ENCODE measurements at places on chromosomes 1 and 21. TPM values are rescaled to one million over a fixed set of nuclear protein-coding genes. Genes with fewer than 3 reads are reported as not detected.

- DNase-seq = no peak
These were observed 20.7 kb downstream of the BACE2 start for GRCh38 chr21:41188486-41189149.

- no peak for DNase-seq
These were observed 12.3 kb upstream of the NPHP4 start for GRCh38 chr1:6004412-6005123.

GRCh38 chr1:117049857-117050256 lies 10.3 kb upstream of the TTF2 start:
- DNase-seq = no peak

DNA sequence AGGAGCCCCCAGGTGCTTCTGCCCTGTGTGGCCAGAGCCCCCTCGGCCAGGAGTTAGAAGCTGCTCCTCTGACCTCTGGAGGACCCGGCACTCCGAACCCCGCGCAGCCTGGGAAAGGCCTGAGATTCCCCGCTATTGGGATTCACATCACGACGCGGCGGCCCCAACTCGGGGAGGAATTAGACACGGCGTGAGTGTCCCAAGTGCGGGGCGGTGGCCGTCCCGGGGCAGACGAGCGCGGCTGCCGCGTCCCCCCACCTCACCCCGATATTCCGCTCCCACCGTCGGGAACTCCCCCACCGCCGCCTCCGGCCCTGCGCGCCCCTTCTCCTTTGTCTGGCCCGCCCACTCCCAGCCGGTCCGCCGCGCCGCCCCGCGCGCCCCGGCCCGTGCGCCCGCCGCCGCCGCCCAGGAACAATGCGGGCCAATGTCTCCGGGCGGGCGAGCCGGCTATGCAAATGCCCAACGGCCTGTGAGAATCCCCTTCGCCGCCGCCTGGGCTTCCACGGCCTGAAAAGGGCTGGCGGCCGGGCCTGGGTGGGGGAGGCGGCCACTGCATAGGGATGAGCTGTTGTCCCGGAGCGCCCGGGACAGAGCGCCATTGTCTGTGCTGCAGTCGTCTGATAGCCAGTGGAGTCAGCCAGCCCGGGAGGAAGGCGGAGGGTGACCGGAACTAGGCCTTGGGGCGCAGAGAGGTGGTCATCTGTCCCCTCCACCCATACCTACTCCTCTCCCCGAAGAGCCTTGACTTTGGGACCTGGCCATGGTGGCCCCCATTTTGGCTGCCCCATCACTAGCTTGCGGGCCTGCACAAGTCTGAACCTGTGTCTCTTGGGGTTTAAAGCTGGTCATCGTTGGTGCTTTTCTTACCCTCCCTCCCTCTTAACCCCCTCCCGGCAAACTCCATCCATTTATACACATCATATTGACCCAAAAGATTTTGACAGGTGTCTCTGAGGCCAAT lies 19.4 kb downstream of the RHBG start:
- DNase-seq = no peak

- DNase-seq = no peak
These were observed 45.0 kb upstream of the ADARB1 start for GRCh38 chr21:45029298-45029947.

- DNase-seq = no peak
These were observed 11.7 kb downstream of the LAX1 start for GRCh38 chr1:203776636-203777035.

- peak; percentile 96 for DNase-seq
These were observed at the start of gene STMN1 for GRCh38 chr1:25905680-25906643. TSS of gene STMN1 (minus strand) at chr1:25906419. CDS start at chr1:25904676, 1,743 bp downstream.

GRCh38 chr1:226133504-226134123 lies 52.9 kb downstream of the ACBD3 start:
- no peak for DNase-seq

- no peak for DNase-seq
These were observed 93.6 kb upstream of the BCAR3 start for GRCh38 chr1:93775224-93775623.

DNA sequence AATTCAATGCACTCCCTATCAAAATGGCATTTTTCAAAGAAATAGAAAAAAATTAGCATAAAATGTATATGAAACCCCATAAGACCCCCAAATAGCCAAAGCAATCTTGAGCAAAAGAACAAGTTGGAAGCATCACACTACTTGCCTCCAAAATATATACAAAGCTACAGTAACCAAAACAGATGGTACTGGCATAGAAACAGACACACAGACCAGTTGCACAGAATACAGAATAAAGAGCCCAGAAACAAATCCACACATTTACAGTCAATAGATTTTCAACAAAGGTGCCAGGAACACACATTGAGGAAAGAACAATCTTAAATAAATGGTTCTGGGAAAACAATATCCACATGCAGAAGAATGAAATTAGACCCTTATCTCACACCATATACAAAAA lies 350.8 kb downstream of the DSCAM start:
- no peak for DNase-seq

- peak; percentile 53 for DNase-seq
These were observed 55.0 kb downstream of the ADARB1 start for GRCh38 chr21:45129189-45129923.

GRCh38 chr1:179166663-179167417 lies 62.6 kb downstream of the ABL2 start:
- no peak for DNase-seq

- DNase-seq = peak; percentile 58
These were observed at the start of gene IFNGR2 for GRCh38 chr21:33403128-33403785. TSS of gene IFNGR2 (plus strand) at chr21:33403413. CDS start at chr21:33403544, 131 bp downstream.

DNA sequence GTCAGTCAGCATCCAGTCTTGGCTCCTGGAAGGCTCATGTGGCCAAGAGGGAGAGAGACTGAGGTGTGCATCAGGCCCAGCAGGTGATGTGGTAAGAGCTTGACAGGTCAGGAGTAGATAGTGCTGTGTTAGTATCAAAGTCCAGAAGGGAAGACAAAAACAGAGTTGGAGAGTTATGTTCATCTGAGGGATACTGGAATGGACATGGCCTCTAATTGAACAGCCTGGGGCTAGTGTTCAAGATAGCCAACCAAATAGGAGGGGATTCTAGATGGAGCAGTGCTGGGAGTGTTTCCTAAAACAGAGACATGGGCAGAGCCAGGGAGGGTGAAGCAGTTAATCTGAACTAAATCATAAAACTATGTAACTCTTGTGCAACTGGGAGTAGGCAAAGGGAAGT lies 120.7 kb upstream of the MARK1 start:
- no peak for DNase-seq

DNA sequence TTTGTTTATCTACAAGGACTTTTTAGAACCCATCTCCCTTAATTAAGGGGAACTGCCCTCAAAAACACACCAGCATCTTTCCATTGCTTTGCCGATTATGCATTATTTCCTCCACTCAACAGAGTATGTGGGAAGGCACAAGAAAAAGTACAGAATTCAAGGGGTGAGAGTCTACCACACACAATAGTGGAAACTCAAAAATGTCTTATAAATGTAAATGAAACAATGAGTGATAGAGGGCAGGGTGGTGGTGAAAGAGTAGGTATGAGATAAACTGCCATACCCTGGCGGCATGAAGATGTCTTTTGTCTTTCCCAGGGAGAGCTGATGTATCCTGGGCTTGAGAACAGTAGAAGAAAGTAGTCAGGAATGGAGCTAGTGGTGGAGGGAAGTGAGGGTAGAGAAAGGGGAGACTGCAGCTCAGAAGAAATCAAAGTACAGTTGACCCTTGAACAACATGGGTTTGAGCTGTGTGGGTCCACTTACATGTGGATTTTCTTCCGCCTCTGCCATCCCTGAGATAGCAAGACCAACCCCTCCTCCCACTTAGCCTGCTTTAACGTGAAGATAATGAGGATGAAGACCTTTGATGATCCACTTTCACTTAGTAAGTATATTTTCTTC lies 24.4 kb downstream of the CD58 start:
- no peak for DNase-seq

Gene DONSON
- total RNA-seq = 5.1 TPM

Gene SGIP1
- total RNA-seq = 1.2 TPM

Gene CCDC185
- not detected for total RNA-seq

Gene MMEL1
- not detected for total RNA-seq

Gene CD52
- total RNA-seq = not detected

Gene CITED4
- total RNA-seq = 24.3 TPM

Gene UMODL1
- 2.2 TPM for total RNA-seq

Gene CFAP74
- total RNA-seq = 0.92 TPM

Gene MACO1
- 26.8 TPM for total RNA-seq

Gene SAMD13
- 0.62 TPM for total RNA-seq
